BJ (cell line): ENCODE measurements at places on chromosomes 16 and 17.

DNA sequence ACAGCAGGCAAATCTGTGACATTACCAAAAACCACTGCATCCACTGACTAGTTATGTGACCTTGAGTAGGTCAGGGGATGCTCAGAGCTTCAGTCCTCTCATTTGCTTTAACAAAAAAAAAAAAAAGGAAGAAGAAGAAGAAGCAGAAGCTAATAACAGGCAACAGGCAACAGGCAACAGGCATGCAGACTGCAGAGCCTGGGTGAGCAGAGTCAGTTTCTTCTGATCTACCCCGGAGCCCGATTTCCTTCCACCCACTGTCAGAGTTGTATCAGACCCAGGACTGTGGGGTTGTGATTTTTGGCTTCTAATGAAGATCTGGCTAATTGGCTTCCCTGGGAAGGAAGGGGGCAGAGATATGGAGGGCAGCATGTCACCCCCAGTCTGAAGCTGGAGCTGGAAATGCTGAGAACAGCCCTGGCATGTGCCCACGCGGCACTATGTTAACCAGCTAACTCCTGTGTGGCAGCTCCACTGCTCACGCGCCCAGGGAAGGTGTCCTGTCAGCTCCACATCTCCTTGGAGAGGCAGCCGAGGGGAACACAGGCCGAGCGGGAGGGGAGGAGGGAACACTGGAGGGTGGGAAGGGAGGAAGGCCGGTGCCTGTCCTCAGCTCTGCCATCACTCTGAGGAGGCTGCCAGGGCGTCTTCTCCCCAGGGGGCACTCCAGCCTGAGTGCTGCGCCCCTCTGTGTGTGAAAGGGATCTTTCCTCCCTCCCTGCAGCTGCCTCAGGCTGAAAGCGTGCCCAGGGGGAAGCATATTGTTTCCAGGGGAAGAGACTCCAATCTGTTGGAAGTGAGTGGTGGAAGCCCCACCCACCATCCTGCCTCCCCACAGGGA, 17.6 kb downstream of the SRCIN1 start:
- DNase-seq = no peak

DNA sequence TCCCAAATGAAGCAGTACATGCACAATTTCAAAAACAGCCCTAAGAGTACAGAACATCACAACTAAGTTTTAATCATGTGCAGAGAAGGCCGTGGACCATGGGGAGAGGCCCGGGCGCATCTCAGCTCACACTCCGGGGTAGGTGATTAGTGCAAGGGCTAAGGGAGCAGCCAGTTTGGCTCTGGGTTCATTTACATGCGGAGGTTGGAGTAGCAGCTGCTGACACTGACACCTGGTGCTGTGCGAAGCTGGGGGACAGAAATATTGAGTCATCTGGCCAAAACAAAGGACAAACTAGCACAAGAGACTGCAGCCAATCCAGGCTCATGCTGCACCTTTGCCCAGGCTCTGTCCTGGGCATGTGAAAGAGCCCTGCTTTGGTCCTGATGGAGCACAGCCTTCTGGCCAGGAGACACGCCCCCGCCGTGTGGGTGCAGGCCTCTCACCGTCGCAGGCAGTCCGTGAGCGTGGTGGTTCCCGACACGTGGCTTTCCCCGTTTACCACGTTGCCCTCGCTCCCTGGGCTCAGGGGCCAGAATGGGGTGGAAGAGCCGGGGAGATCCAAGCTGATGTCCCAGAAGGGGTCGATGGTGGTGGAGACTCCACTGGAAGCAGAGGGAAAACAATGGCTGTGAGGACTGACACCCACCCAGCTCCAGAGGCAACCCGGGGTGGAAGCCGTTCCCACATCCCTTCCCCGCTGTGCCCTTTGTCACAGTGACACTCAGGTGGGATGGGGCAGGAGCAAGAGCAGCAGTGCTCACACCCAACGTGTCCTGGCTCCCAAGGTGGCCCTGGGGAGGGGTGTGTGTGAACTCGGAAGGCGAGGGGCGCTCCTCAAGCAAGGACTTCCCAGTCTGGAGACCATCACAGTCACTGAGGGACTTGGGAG, 31.9 kb downstream of the USP22 start:
- DNase-seq = no peak

DNA sequence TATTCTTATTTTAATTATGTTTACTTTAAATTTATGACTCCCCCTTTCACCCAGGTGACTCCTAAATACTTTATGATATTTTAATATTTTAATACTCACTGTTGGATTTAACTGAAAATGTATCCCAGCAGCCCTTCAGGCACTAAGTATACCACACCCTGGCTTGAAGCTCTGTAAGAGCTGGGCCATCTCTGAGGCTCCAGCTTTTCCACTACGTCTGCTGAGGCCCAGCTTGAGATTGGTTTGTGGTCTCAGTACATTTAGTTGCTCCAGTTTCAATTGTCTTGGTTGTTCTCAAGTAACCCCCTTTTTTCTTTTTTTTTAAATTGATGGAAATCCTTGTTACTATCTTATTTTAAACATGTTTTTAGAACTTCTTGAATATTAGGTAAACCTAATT, 27.0 kb upstream of the CAPNS2 start:
- no peak for DNase-seq

- DNase-seq = no peak
Observed at GRCh38 chr17:70604854-70605253, 435.5 kb downstream of the KCNJ2 start.
